ENCODE measurements at places on chromosomes 4 and X.

DNA sequence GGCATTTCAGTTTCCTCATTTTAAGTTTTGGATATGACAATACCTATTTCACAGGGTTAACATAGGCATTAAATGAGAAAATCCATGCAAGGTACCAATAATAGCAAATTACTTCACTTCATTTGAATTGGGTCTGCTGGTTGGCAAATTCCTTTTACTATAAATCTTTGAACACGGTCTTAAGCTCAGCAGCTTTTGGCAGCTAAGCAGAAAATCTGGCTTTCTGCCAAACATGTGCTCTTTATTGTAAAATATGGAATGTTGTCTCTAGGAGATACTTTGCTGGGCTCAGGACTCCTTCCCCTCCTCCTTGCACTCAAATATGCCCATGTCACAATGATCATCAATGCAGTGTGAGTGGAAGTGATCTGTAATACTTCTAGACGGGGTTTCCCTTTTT, 16.8 kb upstream of the DMP1 start:
- DNase-seq: no peak

- no peak for DNase-seq
Measured at GRCh38 chr4:11904117-11904535, 475.4 kb upstream of the HS3ST1 start.

DNA sequence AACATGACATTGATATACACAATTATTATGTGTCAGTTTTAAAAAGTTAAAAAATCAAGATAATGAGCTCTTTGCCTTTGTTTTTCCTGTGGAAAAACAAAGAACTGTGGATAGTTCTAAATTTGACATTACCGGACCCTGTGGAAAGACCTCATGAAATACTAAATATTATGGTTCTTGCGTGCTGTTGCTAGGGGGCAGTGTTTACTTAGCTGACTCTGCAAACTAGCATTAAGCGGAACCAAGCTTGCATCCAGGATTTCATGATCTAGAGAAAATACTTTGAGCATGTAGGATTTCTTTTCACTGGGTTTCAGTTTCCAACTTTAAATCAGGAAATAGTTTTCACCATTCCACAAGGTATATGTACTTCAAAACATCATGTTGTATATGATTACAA, 33.6 kb downstream of the CLCN4 start:
- DNase-seq: no peak

GRCh38 chrX:33138677-33139249, 72.6 kb downstream of the DMD start:
- DNase-seq: no peak

DNA sequence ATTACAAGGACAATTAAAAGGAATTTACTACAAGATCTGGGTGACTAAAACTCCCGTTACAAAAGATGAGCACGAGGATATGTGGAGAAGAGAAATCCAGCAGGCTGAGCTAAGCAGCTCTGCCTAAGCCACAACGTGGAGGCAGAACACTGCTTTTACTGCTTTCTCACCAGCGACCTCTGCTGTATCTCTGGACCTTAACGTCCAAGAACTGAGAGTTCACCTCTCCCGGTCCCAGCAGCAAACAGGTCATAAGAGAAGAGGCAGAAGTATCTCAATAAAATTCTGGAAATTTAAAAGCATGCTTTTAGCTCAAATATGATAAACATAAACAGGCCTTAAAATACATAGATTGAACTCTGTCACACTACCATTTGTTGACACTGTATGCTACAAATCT, 81.0 kb downstream of the ADGRA3 start:
- no peak for DNase-seq

GRCh38 chr4:35052546-35052945, 1191.8 kb downstream of the ARAP2 start:
- no peak for DNase-seq

DNA sequence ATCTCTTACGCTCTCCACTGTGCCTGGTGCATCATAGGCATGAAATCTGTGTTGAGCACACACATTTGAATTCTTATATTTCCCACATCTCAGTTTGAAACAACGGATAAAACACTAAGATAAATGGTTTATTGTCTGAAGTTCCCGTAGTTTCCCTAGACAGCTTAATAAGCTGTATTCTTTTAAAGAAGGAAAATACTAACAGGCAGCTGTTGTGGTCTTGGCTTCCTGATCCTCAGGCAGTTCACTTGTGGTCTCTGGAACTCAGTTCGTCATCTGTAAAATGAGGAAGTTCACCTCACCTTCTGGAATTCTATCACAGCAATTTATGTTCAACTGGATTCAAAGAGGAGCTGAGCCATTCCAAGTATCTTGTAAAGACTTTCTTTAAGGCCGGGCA, 1805.6 kb upstream of the TENM3 start:
- no peak for DNase-seq

GRCh38 chr4:151486168-151486567, 77.2 kb downstream of the FHIP1A start:
- DNase-seq: no peak

DNA sequence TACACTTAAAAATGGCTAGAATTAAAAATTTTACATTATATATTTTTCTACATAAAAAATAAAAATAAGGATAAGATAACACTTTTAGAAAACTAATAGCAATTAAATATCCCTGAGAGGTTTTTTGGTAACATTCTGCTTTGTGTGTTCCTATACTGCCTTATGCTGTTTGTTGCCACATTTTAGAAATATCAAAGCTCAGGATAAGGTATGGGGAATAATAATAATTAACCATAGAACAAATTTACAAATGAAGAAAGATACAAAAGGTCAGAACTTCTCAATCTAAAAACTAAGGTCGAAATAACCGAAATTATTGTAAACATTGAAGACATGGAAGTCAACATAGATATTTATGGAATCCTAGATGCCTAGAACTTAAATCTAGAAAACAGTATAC, 71.4 kb downstream of the COX7B2 start:
- DNase-seq: no peak

DNA sequence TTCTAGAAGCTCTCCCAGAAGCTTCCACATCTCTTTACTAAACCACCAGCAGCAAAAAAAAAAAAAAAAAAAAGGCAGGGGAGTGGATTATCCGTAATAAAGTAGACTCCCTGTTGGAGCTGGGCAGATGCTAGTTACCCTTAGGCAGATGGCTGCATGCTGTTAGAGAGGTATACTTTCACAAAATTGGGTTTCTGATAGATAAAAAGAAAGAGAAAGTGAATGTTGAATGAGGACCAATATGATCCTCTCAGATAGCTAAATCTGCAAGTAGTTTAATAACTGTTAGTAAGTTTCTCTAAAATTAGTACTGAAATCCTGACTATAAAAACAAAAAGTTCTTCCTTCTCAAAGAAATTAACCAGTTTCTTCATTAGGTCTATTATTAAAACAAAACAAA, 195.4 kb downstream of the ANAPC10 start:
- DNase-seq: no peak

DNA sequence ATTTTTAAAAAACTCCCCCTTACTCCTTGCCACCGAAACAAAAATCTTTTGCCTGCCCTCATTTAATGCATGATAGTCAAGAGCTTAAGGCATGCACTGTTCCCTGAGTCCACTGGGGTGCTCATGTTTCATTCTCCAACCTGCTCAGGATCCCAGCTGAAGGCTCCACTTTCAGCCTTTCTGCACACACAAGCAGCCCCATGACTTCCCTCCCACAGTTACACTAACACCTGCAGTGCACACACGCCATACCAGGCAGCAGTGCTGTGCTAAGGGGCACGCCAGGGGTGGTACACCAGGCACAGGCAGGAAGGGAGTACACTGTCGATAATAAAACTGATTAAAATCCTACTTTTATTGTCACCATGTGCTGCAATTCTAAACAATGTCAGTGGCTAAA, 385.2 kb downstream of the BMPR1B start:
- no peak for DNase-seq

- peak; percentile 42 for DNase-seq
Measured at GRCh38 chrX:71492231-71493065, 40.5 kb upstream of the OGT start.

DNA sequence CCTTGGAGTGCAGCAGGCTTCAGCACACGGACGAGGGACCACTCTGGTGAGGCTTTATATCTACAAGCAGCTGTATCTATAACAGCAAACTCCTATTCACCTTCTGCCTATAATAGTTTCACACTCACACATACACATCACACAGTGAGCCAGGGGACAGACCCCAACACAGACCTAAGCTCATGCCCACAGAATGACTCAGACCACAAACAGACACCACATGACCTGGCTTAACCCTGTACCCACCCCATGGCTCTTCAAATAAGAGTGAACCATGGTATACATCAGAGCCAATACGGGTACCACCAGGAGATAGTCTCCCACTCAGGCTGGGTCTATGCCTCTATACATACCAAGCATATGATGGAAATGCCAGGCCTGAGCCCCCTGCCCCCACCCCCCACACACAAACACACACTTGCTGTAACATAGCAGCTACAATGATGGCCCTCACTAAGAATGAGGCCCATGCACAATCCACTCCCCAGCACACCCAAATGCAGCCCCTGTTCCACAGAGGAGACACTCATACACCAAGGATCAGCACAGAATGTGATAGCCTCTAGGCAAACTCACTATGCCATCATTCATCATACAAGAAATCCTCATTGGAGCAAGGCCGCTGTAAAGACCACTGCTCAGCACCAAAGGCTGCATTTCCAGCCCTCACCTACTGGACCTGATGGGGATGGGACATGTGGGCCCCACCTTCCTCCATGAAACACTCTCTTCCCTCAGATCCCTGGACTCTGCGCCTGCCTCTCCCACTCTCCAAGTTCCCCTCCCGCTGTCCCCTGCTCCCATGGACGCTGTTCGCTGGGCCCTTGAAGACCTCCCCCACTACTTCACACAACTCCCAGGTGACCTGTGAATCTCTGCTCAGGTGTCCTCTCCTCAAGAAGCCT, 62.1 kb upstream of the XIAP start:
- DNase-seq: no peak

DNA sequence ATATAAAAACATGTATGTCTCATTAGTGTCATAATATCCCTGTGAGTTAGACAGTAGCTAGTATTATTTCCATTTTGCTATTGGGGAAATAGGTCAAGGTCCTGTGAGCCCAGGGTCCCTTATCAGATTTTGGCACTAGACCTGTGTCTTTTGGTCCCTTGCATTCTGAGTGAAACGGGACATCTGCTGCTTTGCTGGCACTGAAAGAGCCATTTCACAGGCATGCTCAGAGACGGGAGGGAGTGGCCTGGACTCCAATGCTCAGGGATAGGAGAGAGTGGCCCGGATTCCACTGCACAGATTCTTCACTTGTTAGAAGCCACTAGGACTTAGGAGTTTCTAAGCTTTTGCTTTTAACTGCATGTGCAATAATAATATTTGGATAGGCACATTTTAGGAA, 177.2 kb downstream of the TSPAN5 start:
- no peak for DNase-seq

DNA sequence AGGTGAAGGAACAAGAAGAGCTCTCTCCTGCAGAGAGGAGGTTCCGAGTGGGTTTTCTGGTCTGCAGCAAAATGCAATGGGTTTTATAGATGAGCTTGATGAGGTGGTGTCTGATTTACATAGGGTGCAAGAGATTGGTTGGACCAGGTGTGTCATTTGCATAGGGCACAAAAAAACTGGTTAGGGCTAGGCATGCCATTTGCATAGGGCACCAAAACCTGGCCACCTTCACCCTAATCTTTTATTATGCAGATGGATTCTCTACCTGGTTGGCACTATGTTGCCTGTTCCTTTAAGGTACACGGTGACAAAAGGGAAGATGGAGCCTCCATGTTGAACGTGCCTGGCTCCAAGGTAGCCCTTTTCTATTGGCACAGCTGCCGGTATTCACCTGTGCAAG, 94.5 kb upstream of the PRKX start:
- DNase-seq: no peak

GRCh38 chr4:184310171-184310567, 92.5 kb upstream of the ENPP6 start:
- DNase-seq: peak; percentile 79

DNA sequence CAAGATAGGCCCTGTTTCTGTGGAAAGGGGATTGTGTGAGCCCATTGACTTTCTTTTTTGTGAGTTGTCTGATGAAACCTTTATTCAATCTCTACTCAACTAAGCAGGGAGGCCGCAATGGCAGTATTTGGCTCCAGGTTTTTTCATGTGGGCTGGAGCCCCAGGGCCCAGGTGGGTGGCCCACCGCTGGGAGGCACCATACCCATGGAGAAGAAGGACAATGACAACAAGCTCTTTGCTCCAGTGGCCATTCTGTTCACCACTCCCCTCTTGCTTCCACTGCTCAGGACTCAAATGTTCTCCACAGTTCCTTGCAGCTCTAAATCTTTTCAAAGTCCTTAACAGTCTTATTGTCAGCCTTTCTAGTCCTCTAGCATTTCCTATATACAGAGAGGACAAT, 54.1 kb downstream of the HOPX start:
- DNase-seq: peak; percentile 28

DNA sequence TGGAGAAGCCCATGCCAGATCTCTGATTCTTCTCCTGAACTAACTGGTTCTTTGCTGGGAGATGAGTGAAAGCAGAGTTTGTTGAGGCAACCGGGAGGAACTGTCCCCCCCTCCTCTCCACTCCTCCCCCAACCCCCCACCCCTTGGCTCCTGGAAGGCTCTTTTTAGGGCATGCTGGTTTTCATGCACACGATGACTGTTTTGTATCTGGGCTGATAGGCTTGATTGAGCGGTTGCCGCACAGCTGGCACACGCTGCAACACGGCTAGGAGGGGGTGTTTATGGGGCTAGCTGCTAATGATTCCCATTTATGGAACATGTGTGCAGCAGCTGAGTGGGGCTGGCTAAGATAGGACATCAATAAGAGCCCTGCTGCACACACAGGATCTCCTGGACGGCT, 137.2 kb downstream of the SMIM20 start:
- no peak for DNase-seq

GRCh38 chrX:93420090-93420489, 253.3 kb downstream of the NAP1L3 start:
- no peak for DNase-seq

DNA sequence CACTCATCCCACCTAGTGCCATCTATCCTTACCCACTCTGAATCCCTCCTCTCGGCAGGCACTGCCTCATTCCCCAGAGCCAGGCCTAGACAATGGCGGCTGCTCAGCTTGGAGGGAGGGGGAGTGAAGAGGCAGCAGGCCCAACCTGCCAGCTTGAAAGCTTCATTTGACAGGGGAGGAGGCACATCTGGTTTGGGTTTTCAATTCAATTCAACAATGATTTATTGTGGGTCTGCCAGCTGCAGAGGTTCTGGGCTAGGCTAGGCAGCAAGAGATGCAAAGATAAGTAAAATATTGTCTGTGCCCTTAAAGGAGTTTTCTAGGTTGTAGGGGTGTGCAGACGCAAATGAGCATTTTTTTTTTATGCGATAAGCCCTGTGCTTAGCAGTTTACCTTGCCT, 58.5 kb downstream of the RTL9 start:
- DNase-seq: no peak

DNA sequence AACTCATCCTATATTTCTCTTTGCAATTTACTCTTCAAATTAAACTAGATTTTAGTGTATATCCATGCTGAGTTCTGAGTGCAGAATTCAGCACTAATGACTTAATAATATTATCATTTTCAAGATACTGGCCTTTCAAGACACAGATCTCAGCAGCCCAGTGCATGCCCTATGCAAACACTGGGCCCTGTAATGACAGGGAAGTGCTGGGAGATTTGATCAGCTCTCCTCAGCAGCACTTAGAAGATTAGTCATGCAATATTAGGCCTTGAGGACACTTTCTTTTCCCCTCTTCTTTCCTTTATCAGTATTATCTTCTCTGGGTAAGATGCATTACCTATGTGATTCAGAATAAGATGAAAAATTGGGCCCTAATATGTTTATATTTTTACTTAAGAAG, 207.1 kb downstream of the PPP3CA start:
- DNase-seq: no peak

Data from activated CD4-positive, alpha-beta memory T cell treated with anti-CD3 and anti-CD28 coated beads, Interleukin-2, amount 10 ng/mL, durations not matched to agents 7 days and 5 days (primary cell).